Fibroblast of pulmonary artery (primary cell): ENCODE measurements at places on chromosomes 11 and 22.

GRCh38 chr22:20091690-20092476 is 11.8 kb downstream of the DGCR8 start:
- DNase-seq, result no peak

- DNase-seq, result no peak
These were observed 203.8 kb upstream of the TMEM45B start for GRCh38 chr11:129611661-129612446.

DNA sequence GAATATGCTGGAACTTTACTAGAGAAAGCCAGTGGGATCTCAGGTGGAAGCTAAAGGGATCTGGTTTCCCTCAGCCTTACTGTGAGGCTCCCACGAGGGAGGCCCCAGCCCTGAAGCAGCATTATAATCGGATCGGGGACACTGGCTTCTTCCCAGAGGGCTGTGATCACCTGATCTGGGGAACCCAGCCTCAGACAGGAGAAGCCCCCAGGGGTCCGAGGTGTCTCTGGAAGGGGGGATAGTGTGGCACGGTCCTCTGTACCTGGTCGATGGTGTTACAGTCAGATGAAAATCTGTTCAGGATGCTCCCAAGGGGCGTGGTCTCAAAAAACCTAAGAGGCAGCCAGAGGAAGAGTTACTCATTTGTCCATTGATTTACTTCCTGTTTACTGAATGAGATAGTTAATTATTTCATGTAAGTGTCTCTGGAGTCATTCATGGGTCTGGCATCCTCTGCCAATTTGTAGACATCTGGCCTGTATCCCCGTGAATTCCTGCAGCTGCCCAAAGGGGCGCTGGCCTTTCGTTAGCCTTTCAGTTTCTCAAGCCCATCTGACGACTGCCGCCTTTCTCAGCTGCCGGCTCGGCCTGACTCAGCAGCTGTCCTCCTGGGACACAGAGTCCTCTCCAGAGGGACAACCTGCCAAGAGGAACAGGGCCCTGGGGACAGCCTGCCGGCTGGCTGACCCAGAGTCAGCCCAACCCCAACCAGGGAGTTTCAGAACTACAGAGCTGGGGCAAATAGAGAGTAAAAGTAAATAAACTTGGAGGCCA is 17.0 kb upstream of the KCNJ11 start:
- peak; percentile 21 for DNase-seq

- DNase-seq, result no peak
These were observed 154.6 kb downstream of the GRIK4 start for GRCh38 chr11:120666121-120666639.

DNA sequence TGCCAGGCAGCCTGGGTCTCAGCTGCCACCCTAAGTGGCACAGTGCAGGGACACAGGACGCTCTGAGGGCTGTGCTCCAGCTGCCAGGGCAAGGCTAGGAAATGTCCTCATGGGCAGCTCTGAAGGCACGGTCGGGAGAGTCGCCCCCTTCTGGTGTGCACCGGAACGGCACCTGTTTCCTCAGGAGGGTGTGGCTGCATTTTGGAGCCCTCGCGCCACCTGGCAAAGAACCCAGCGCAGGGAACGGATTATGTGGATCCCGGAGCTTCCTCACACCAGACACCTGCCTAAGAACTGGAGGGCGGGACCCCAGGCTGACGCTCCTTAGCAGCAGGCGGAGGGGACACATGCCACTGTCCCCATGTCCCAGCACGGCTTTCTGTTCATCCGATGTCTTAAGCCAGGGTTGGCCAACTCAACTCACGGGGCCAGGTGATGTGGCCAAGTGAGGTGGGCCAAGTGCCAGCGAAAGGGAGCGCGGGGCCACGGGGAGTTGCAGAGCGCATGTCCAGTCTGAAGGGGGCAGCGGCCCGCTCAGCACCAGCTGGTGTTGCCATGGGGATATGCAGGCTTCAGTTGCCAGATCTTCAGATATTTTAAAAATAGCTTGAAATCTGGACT is 5.1 kb upstream of the SLC22A8 start:
- no peak for DNase-seq

GRCh38 chr22:32911503-32911902 is 110.0 kb downstream of the TIMP3 start:
- DNase-seq, result no peak

DNA sequence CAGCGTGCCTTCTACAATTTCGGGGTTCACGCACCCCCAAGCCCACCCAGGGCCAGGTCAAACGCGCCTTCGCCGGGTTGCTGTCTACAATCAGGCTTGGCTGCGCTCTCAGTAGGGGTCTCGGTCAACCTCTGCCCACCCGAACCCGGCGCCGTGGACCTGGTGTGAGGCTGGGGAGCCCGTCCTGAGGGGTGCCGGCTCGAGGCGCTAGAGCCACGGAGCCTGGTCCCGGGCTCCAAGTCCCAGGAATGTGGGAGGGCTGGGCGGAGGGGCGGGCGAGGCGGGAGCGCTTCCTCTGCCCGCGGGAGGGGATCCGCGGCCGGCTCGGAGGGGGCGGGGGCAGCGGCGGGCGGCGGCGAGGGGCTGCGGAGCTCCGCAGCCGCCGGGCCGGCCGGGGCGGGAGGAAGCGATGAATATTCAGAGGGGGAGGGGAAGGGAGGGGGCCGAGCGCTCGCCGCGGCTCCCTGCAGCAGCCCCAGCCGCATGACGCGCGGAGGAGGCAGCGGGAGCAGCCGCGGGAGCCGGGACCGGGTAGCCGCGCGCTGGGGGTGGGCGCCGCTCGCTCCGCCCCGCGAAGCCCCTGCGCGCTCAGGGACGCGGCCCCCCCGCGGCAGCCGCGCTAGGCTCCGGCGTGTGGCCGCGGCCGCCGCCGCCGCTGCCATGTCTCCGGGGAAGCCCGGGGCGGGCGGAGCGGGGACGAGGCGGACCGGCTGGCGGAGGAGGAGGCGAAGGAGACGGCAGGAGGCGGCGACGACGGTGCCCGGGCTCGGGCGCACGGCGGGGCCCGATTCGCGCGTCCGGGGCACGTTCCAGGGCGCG is at the start of gene PTPRJ:
Gene PTPRJ, plus strand, starts transcription at position 472 of the 819 bp plus-strand sequence. CDS start 354 bp downstream, outside the sequence.
- DNase-seq, result peak; percentile 48

GRCh38 chr11:18785411-18785810 is 6.2 kb downstream of the PTPN5 start:
- no peak for DNase-seq

GRCh38 chr11:57480409-57481137 is 20.2 kb downstream of the RTN4RL2 start:
- peak; percentile 62 for DNase-seq

DNA sequence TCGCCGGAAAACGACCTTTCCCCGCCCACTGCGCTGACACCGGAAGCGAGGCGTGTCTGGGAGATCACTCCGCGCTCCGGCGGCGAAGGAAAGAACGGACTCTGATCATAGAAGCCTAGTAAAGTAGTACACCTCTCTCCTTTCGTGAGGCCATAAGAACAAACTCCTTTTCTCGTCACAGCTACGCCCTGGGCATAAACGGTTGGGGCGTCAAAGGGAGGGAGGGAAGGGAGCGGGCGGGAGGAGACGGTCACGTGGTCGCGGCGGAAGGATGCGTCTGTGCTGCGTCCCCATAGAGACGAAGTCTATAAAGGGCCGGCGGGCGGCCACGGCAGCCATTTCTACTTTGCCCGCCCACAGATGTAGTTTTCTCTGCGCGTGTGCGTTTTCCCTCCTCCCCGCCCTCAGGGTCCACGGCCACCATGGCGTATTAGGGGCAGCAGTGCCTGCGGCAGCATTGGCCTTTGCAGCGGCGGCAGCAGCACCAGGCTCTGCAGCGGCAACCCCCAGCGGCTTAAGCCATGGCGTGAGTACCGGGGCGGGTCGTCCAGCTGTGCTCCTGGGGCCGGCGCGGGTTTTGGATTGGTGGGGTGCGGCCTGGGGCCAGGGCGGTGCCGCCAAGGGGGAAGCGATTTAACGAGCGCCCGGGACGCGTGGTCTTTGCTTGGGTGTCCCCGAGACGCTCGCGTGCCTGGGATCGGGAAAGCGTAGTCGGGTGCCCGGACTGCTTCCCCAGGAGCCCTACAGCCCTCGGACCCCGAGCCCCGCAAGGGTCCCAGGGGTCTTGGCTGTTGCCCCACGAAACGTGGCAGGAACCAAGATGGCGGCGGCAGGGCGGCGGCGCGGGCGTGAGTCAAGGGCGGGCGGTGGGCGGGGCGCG is at the start of gene ATF4:
Gene ATF4, plus strand, starts transcription at position 337 of the 880 bp plus-strand sequence. CDS start 884 bp downstream, outside the sequence.
- peak; percentile 100 for DNase-seq

- no peak for DNase-seq
These were observed 766.5 kb downstream of the METTL15 start for GRCh38 chr11:28874706-28875105.

DNA sequence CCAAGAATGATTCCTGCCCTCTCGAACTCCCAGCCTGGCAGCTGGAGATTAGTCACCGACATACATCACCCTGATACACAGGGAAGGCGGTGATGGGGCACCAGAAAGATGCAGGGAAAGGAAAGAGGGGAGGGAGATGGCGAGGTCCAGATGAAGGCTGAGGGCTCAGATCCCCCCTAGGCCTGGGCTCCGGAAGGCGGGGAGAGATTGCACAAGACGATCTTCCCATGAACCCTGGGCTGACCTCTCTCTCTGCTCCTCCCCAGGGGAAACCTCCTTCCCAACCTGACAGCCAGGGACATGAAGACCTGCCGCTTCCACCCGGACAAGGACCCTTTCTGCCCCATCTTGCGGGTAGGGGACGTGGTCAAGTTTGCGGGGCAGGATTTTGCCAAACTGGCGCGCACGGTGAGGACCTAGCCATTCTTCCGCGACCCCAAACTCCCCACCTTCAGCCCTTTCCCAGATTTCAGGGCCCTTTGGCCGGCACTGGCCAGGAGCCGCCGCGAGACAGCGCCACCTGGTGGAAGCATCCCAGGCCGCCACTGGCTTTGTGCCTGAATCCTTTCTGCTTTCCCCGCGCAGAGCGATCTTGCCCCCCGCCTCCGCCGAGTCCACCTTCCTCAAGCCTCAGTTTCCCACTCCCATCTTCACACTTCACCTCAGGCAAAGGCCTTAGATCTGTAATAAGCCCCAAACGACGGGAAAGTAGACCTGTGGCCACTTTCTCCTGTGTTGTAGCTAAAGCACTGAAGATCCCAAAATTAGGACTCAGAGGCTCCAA is 11.5 kb downstream of the P2RX3 start:
- DNase-seq, result peak; percentile 46

DNA sequence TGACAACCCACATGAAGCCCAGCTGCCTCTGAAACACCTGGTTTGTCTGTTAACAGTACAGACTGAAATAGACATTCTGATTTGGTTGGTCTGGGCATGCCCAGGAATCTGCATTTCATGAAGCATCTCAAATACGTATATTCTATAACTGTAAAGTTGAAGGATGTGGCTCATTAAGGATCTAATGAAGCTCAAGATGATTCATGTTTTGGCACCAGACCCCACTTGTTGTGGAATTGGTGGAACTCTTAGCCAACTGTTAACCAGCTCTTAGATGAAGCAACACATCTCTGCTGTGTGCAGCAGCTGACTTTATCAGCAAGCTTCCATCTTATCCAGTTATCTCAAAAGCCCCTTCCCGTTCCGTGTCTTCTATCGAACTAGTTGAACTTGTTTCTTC is 232.2 kb downstream of the INSC start:
- no peak for DNase-seq

- DNase-seq, result no peak
These were observed 19.9 kb upstream of the USP47 start for GRCh38 chr11:11821899-11822298.

GRCh38 chr11:120031156-120031555 is 106.8 kb downstream of the TRIM29 start:
- no peak for DNase-seq

DNA sequence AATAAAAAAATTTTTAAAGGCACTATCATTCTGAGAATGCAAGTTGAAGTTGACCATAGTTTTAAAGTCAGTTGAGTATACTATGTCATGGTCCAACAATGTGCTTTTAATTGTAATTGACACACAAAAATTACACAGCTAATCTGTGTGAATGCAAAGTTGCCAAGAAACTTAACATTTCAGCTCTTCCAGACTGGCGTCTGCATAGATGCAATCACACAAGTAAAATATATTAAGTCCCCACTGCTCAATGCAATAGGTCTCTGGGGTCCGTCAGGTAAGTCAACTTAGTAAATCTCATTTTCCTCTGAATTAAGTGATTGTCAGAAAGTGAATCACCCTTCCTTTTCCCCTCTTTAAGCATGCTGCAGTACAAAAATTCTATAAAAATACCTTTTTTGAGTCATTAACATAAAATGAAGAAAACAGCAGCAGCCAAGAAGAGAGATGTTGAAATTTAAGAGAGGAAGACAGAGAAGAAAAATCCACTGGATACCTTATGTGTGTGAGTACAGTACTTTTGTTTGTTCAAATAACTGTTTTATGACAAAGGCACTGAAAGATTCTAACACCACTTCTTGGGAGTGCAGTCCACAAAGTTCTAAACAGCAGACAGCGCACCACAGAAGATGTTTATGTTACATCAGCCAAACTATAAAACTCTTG is 5.1 kb downstream of the FZD4 start:
- no peak for DNase-seq

GRCh38 chr11:47617417-47617809 is 23.2 kb upstream of the C1QTNF4 start:
- DNase-seq, result peak; percentile 34

- DNase-seq, result no peak
These were observed 135.3 kb downstream of the CHST1 start for GRCh38 chr11:45530111-45530510.

DNA sequence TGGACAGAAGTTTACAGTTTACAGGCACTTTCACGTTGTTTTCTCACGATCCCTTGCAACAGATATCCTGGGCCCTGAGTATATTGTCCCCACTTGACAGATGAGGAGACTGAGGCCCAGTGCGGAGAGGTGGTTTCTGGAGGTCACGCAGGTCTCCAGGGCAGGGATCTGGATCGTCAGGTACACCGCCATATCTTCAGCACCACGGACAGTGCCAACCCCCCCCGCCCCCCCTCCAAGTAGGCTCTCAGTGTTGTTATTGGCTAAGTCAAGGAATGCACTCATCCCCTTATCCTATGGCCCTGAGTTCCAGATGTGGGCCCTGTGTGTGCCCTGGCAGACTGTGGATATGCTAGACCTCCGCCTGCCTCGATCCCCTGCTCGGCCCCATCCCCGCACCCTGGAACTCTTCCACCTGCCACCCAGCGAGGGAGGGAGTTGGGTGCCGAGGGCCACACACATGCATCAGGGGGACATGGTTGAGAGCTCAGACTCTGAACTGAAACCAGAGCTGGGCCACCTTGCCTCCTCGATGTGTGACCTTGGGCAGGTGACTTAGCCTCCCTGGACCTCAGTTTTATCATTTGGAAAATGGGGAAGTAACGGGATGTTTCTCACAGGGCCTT is 37.5 kb downstream of the MPPED1 start:
- no peak for DNase-seq

- no peak for DNase-seq
These were observed 1.4 kb downstream of the LIPT2 start for GRCh38 chr11:74492084-74492483.

- DNase-seq, result no peak
These were observed 63.0 kb upstream of the THY1 start for GRCh38 chr11:119486016-119486415.
